Glomerular endothelial cell (primary cell): ENCODE measurements at places on chromosomes 4 and X.

GRCh38 chr4:113169368-113169767, 119.9 kb downstream of the ANK2 start:
- no peak for DNase-seq

DNA sequence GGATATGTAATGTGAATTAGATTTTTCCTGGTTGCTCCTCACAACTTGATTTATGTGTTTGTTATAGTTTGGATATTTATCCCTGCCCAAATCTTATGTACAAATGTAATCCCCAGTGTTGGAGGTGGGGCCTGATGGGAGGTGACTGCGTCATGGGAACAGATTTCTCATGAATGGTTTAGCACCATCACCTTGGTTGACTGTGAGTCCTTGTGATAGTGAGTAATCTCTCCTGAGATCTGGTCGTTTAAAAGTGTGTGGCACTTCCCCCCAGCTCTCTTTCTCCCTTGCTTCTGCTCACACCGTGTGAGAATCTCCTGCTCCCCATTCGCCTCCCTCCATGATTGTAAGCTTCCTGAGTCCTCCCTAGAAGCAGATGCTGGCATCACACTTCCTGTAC, 2.2 kb downstream of the MID2 start:
- no peak for DNase-seq

- no peak for DNase-seq
These were observed 48.5 kb upstream of the GRIA2 start for GRCh38 chr4:157172011-157172410.

DNA sequence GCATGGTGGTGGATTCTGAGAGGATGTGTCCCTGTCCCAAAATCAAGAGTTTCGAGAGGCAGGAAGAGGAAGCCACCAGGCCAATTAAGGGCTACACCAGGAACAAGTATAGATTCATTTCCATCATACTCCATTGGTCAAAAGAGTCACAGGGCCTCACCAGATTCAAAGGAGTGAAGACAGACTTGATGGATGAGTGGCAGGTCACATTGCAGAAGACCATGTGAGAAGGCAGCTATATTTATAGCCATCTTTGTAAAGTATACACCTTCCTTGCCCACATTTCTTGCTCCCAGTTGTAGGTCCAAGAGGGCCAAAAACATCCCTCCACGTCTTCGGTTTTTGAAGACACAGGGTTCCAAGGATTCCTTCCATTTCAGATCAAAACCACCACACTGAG, 406.0 kb downstream of the BCOR start:
- no peak for DNase-seq

GRCh38 chrX:3697701-3698279, 15.7 kb downstream of the PRKX start:
- no peak for DNase-seq
